ENCODE measurements at places on chromosomes 5 and 9.

GRCh38 chr5:115393239-115393638, 96.8 kb upstream of the CCDC112 start:
- DNase-seq, result no peak

- DNase-seq, result no peak
These were observed 518.3 kb downstream of the IRX1 start for GRCh38 chr5:4113905-4114304.

GRCh38 chr9:10274175-10274574, 338.6 kb downstream of the PTPRD start:
- DNase-seq, result no peak

GRCh38 chr5:177087398-177088005, 787 bp downstream of the FGFR4 start:
- no peak for DNase-seq

DNA sequence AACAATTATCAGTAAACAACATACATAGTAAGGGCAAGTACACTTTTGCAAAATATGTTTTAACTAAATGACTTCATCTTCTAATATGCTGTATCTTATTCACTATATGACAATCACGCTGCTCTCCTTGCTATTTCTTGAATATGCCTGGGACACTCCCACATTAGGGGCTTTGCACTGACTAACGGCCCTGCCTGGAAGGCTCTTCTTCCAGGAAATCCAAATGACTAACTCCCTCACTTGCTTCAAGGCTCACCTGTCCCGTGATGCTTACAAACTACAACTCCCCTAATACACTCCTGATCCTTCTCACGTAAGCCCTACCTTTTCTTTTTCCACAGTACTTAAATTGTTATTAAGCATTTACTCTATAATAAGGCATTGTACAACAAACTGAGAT, 10.6 kb downstream of the ERP44 start:
- DNase-seq, result no peak

- no peak for DNase-seq
These were observed 123.3 kb upstream of the TMEM161B start for GRCh38 chr5:88391991-88392390.

All from AG10803 (cell line).